ENCODE measurements at places on chromosomes 5 and 9. TPM values are rescaled to one million over a fixed set of nuclear protein-coding genes. Genes with fewer than 3 reads are reported as not detected.

ANKRD31 gene
- total RNA-seq, result 0.10 TPM

IL7R gene
- 3.6 TPM for total RNA-seq

PTGES gene
- total RNA-seq, result 0.33 TPM

OR13C5 gene
- not detected for total RNA-seq

FRMPD1 gene
- not detected for total RNA-seq

LTC4S gene
- 0.57 TPM for total RNA-seq

MELK gene
- 12.1 TPM for total RNA-seq

PLPP6 gene
- 8.8 TPM for total RNA-seq

ORM1 gene
- total RNA-seq, result not detected

TEX48 gene
- not detected for total RNA-seq

PRDM9 gene
- total RNA-seq, result not detected

UBLCP1 gene
- total RNA-seq, result 25.5 TPM

MYOZ3 gene
- under 0.01 TPM for total RNA-seq

DAB2 gene
- 158 TPM for total RNA-seq

SOWAHA gene
- not detected for total RNA-seq

ACTBL2 gene
- not detected for total RNA-seq

TGFBR1 gene
- total RNA-seq, result 10.8 TPM

LCN2 gene
- not detected for total RNA-seq

IFNE gene
- total RNA-seq, result 1.6 TPM

PAX5 gene
- total RNA-seq, result not detected

FOXD4L5 gene
- not detected for total RNA-seq

CENPP gene
- total RNA-seq, result 2.3 TPM

JAKMIP2 gene
- not detected for total RNA-seq

CXXC5 gene
- total RNA-seq, result 6.5 TPM

GABRA6 gene
- not detected for total RNA-seq

TAF11L7 gene
- total RNA-seq, result not detected

TTC39B gene
- total RNA-seq, result 4.3 TPM

HSPA9 gene
- 355 TPM for total RNA-seq

ADAM19 gene
- total RNA-seq, result 60.1 TPM

MEIKIN gene
- total RNA-seq, result not detected

SELENOP gene
- 4.9 TPM for total RNA-seq

LECT2 gene
- total RNA-seq, result not detected

SHISAL2B gene
- not detected for total RNA-seq

GRXCR2 gene
- total RNA-seq, result not detected

AQP3 gene
- total RNA-seq, result not detected

ANKRD18A gene
- total RNA-seq, result under 0.01 TPM

LYRM7 gene
- total RNA-seq, result 7.5 TPM

ARL10 gene
- total RNA-seq, result 10.8 TPM

ALDOB gene
- not detected for total RNA-seq

STKLD1 gene
- 0.33 TPM for total RNA-seq

NME5 gene
- total RNA-seq, result 1.4 TPM

FOXI1 gene
- under 0.01 TPM for total RNA-seq

KCNT1 gene
- not detected for total RNA-seq

FGF1 gene
- total RNA-seq, result under 0.01 TPM

RASGRF2 gene
- total RNA-seq, result 18.7 TPM

SLC25A2 gene
- total RNA-seq, result 0.48 TPM

ADAMTS6 gene
- 78.4 TPM for total RNA-seq

MYORG gene
- total RNA-seq, result 3.6 TPM
